Mesothelial cell of epicardium (in vitro differentiated cells): ENCODE measurements at places on chromosomes 7 and 10.
A peak's percentile ranks its signal among the peaks of the same experiment; 100 is the strongest.

DNA sequence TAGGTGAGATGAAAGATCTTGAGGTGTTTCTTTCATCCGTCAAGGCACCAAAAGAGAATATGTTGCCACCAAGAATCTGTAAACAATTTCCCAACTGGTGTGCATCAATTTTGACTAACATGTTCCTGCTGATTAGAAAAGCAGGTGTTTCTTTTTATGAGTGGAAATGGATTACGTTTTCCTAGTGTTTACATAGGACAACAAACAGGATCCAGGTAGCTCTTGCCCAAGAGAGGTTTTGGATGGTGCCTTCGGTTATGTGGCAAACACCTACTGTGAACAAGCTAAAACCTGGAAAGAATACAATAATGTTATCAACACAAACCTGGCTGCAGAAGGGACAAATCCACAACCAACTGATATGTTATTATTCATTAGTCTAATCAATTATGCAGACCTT is 53.6 kb upstream of the WNT16 start:
- DNase-seq: no peak

- DNase-seq: no peak
Measured at GRCh38 chr10:110775406-110775805, 96.3 kb upstream of the PDCD4 start.

DNA sequence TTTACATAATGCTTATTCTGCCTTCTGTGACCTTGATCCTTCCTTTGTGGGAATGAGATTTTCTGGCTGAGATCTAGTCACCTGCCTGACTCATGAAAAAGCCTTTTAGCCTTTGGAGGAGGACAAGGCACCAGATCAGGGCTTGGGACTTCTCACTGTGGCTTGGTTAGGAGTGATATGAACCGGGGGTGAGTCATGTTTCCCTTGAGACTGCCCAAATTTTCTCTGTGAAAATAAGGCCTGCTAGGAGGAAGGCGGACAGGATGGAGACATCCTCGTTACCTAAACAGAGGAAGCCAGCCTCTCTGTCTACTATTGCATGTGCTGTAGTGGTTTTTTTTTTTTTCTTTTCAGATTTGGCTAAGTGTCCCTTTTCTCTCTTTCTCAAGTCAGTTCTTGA is 57.8 kb downstream of the EVX1 start:
- no peak for DNase-seq

GRCh38 chr7:141460781-141461715 is 90.2 kb upstream of the AGK start:
- no peak for DNase-seq

GRCh38 chr10:60312818-60313588 is 76.7 kb downstream of the ANK3 start:
- DNase-seq: no peak

DNA sequence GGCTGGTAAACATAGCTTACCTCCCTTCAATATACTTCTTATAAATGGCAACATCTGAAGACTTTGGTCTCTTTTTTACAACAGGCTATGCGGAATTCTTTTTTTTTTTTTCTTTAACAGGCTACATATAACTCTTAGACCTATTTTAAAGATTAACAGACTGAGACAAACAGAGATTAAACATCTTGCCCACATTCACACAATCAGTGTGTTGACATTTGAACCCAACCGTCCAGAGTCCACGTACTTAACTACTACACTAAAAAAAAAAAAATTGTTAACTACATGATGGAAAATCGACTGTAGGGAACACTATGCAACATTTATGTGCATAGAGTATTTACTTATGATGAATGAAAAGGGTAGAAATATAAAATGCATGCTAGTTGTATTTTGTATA is 298.5 kb downstream of the ELMO1 start:
- no peak for DNase-seq

DNA sequence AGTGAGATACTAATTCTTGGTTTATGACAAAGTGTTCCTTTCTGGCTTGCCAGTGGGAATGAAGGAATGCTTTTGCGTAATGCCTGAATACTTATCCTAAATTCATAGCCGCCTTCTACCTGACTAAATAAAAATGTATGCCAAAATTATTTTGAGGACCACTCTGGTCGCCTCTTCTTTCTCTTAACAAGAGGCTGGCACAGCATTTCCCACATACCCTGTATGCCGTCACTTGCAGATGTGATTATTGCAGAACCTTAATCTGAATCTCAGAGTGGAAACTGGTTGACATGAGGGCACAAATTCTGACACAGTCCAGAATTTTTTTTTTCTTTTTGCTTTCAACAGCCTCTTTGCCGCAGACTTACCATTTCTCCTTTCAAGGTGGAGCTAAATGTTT is 124.6 kb upstream of the GLCCI1 start:
- no peak for DNase-seq

- DNase-seq: no peak
Measured at GRCh38 chr10:118763202-118763988, 8.6 kb upstream of the CACUL1 start.

- DNase-seq: no peak
Measured at GRCh38 chr7:4244041-4244440, 438.1 kb upstream of the FOXK1 start.

GRCh38 chr7:107951896-107952295 is 51.1 kb downstream of the LAMB1 start:
- no peak for DNase-seq

DNA sequence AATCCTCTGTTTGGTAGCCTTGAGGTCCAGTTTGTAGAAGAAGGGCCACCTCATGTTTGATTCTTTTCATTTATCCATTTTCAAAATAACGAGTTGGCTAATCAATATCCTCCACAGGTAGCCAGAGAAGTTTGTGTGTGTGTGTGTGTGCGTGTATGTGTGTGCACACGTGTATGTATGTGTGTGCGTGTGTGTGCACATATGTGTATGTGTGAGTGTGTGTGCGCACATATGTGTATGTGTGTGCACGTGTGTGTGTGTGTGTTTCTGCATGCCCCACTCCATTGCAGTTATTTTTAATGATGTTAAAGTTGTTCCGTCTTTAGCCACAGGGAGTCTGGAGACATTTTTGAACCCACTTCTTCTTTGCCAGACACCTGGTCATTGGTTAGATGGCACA is 112.8 kb upstream of the PRKCQ start:
- DNase-seq: no peak

DNA sequence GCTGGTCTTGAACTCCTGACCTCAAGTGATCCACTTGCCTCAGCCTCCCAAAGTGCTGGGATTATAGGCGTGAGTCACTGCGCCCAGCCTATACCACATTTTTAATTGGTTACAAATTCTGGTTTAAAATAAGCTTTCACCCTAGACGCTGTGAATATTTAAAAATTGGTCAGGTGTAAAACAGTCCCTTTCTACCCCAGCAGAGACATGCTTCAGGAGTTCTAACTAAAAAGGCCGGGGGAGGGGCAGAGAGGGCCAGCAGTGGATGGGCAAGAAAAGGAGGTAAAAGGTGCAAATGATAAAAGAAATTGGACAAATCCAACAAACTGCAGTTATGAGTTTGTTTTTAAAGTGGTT is 70.0 kb downstream of the WAPL start:
- DNase-seq: no peak

GRCh38 chr10:79374312-79375191 is 27.3 kb downstream of the PPIF start:
- peak; percentile 59 for DNase-seq

DNA sequence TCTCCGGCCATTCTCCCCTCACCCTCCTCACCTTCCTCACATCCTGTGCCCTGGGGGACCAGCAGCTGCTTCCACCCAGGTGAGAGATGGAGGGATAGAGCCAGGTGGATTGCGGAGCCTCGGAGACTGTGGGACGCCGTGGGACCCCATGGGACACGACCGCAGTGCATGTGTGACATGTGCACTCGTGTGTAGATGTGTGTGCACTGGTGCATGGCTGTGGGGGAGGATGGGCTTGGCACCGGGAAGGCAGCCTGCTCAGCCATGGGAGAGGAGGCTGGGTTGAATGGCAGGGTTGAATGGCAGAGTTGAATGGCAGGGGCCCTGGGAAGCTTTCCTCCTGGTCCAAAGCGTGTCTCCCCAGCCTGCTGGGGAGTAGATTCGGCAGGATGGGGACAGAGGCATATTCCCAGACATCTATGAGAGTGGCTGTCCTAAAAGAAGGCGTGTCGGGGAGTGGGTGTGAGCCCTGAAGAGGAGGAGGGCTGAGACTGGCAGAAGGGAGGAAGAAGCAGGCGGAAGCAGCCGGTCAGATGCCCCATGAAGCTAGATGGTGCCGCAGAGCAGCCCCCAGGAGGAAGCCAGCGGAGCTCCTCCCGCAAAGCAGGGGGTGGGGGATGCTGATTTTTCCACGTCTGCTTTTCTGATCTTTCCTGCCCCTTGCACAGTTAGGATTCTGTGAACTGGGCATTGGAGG is 815 bp downstream of the GIMAP8 start:
- DNase-seq: no peak

DNA sequence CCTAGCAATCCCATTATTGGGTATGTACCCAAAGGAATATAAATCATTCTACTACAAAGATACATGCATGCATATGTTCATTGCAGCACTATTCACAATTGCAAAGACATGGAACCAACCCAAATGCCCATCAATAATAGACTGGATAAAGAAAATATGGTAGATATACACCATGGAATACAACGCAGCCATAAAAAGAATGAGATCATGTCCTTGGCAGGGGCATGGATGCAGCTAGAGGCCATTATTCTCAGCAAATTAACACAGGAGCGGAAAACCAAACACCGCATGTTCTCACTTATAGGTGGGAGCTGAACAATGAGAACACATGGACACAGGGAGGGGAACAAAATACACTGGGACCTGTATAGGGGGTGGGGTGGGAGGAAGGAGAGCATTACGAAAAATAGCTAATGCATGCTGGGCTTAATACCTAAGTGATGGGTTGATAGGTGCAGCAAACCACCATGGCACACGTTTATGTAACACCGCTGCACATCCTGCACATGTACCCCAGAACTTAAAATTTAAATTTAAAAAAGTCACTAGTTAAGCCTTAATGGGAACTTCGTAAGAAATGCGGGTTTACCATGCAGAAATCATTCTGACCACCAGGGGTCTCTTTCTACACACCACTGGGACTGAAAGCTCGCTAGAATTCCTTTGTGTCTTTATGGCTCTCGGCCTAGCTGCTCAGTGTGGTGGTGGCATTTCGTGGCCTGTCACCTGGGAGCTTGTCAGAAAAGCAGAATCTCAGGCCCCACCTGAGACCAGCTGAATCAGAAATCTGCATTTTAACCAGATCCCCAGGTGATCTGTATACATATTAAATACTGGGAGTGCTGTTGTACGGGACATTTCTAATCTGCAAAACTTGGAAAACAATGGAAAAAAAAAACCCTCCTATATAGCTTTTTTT is 9.5 kb downstream of the ANKRD1 start:
- no peak for DNase-seq

GRCh38 chr10:5560817-5561703 is 36.3 kb downstream of the CALML3 start:
- no peak for DNase-seq

- no peak for DNase-seq
Measured at GRCh38 chr10:119483839-119484238, 58.7 kb downstream of the RGS10 start.

DNA sequence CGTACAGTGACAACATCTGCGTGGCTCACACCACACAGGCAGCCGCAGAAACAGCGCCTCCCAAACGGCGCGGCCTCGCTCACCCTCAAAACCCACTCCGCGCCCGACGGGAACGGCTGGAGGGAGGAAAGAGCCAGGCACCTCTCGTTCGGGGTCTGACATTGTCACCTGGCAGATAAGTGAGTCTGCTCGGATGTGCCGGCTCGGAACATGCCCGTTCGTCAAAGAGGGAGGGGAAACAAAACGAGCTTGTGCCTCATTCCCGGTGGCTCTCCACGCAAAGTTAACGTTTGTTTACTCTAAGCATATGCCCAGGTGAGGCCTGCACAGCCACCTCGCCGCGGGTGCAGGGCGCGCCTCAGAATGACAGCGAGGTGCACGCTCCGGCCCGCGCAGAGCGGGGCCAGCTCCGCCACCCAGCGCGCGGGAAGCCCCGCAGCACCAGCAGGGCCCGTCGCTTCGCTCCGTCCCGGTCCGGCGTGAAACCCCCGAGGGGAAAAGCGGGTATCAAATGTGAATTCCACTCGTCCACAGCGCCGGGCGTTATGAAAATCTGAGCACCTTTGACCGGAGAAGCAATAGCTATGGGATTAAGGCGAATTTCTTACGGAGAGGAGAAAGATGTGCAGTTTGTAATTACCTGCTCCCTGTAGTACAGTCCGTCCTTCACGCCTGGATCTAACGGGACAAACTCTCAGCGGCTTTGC is 13.1 kb downstream of the CNPY1 start:
- no peak for DNase-seq

GRCh38 chr10:78755877-78756455 is 312.8 kb upstream of the ZMIZ1 start:
- no peak for DNase-seq

DNA sequence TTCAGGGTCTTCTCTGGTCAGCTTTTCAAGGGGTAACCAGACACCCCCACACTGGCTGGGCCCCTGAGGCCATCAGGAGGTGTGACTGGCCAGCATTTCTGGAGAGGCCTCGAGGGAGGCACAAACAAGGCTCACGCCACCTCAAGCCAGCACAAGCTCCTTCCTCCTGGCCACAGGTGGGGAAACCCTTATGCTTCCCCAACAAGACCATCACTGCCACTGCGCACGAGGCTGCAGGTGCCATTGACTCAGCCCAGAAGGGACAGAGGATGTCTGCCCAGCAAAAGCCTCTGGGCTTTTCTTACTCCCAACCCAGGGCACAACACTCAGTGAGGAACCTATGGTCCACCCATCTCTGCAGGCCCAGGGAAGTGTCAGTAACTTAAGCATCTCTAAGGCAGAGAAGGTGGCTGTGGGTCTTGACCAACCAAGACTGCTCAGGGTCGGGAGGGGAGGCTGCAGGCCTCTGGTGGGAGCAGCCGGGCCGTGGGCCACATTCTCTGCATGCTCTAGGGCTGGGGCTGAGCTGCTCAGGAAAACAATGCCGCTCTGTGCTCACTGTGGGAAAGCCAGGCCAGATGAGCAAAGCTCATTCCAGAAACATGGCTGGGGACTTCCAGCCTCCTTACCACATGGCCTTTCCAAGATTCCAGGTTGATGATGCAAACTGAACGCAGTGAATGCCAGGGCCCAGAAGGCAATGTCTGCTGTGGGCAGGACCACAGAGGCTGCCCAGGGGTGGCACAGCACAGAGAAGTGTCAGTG is 24.2 kb upstream of the RASSF4 start:
- DNase-seq: no peak

- no peak for DNase-seq
Measured at GRCh38 chr7:128863433-128863989, 855 bp downstream of the ATP6V1F start.

- no peak for DNase-seq
Measured at GRCh38 chr10:132787495-132788179, 1.7 kb upstream of the NKX6-2 start.

DNA sequence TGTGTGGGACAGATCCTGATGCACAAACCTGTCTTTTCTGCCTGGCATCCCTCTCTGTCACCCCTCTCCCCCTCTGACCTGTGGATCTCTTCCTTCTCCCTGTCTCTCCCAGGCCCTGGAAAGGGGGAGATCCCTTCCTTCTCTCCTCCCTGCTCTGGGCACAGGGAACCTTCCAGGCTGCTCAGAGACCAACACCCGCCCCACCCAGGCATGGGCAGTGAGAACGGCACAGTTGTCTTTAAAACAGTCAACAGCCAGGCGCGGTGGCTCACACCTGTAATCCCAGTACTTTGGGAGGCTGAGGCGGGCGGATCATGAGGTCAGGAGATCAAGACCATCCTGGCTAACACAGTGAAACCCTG is 34.7 kb downstream of the KCNH2 start:
- no peak for DNase-seq
